Lower lobe of right lung (tissue), 2 donors: ENCODE measurements at places on chromosomes 2 and 18.

DNA sequence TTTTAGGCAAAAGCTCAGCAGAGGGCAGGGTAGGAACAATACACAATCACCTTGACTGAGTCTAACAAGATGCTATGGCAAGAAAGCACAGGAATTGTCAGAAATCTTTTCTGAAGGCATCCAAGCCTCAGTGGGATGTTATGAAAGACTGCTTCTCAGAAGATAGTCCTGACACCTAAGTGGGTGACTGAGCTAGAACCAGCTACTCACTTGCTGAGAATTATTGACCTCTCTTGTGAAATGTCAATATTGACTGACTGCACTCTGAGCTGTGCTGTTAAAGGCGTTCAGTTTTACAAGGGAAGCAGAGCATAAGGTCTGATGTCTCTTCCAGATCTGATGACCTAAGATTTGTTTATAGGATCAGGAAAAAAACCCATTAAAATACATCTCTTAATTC, 46.1 kb downstream of the TACR1 start:
- DNase-seq, result no peak

GRCh38 chr2:144847347-144848080, 327.6 kb upstream of the ZEB2 start:
- no peak for DNase-seq

- no peak for DNase-seq
Observed at GRCh38 chr2:26349690-26350089, 3.1 kb upstream of the ADGRF3 start.

DNA sequence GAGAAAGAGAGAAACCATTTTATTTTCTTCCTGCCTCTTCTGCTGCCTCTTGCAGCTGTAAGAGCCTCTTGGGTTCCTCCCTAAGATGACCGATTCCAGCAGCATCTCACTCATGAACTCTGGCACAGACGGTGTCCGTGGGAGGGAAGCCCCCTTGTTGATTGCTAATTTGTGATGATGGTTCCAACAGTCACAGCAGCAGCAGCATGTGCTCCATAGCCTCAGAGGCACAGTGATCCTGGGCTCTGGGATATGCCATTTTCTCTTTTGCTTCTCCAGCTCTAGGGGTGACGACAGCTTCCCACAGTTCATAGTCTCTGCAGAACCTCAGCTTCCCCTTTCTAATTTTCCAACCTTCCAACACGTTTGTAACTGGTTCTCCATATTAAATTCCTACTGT, 324.2 kb upstream of the HS6ST1 start:
- no peak for DNase-seq

GRCh38 chr18:627231-627630, 30.2 kb upstream of the TYMS start:
- no peak for DNase-seq

GRCh38 chr2:12048550-12048949, 302.1 kb downstream of the LPIN1 start:
- DNase-seq, result no peak
